Stimulated activated CD8-positive, alpha-beta memory T cell treated with anti-CD3 and anti-CD28 coated beads, Interleukin-15, amount 100 ng/mL, for 24 hours (primary cell): ENCODE measurements at places on chromosomes 5 and 9.

DNA sequence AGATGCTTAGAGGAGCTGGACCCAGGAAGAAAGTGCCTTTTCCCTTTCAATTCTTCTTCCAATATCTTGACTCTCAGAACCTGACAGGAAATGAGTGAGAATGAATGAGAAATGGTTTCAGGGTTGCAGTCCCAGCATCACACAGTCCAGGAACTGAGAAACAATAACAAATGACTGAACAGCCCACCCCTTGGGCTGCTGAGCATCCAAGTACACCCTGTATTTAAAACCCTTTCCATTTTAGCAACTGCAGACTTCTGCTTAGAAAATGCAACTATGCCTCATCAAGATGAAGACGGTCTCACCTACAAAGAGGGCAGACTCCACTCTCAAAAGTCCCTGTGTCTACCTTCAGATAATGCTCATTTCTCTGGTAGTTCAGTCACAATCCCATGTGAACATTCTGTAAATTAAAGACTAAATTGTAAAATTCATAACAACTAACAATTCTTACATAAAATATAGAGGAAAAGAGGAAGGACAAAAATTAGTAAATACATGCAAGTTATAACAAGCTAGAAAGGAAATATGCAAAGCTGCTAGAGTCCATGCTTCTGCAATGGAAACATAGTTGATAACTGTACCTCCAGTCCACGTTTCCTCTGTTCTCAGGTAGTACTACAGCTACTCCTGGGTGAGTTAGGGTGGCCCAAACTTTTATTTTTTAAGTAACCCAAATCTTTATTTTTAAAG is 316.5 kb downstream of the ICE1 start:
- DNase-seq: no peak

DNA sequence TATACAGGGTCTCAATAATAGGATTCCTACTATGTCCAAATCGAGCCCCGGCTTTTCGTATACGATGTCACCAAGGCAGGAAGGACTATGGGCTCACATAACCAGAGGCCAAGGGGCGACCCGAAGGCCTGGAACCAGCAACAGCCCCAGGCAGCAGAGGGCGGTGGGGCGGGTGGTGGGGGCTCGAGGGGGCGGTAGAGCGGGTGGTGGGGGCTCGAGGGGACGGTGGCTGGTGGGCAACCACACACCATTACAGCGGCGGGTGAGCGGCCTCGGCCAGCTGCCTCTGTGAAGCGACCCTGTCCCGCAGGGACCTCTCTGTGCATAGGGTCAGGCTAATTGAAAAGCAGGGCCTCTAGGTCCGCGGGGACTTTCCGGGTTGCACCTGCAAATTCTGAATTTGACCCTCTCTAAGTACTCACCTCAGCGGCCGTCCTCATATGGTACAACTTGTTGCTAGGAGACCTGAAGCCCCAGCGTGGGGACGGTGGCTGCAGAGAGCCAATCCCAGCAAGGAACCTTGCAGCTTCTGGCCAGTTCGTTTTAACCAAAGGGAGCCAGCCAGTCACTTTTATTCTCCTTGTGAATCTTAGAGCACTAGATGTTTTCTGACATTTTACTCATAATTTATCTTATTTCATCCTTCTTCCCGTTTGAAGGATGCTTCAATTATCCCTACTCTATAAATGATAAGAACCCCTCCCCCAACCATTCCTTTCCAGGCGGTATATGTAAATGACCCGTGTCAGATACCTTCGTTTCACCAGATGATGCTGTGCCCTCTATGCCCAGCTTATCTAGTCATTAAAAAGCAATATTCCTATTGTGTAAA is at the start of gene NME5:
NME5 (minus strand) TSS at position 480 of the 832 bp plus-strand sequence. CDS start 648 bp downstream, outside the sequence.
- no peak for DNase-seq

- DNase-seq: no peak
These were observed 110.5 kb downstream of the CACNA1B start for GRCh38 chr9:137988051-137988450.

GRCh38 chr9:38181232-38181631 is 112.2 kb upstream of the SHB start:
- DNase-seq: no peak

DNA sequence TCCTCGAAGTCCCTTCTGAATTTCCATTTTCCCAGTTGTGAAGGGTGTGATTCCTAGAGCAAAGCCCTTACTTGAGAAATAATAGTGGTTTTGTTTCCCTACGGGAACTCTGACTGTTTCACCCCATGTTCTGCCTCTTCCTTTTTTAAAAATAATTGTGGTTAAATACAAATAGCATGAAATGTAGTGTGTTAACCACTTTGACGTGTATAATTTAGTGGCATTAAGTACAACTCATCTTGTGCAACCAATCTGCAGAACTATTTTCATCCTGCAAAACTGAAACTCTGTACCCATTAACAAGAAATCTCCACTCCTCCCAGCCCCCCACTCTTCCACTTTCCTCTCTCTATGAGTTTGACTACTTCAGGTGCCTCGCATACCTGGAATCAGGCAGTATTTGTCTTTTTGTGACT is 35.6 kb upstream of the HAND1 start:
- DNase-seq: no peak

DNA sequence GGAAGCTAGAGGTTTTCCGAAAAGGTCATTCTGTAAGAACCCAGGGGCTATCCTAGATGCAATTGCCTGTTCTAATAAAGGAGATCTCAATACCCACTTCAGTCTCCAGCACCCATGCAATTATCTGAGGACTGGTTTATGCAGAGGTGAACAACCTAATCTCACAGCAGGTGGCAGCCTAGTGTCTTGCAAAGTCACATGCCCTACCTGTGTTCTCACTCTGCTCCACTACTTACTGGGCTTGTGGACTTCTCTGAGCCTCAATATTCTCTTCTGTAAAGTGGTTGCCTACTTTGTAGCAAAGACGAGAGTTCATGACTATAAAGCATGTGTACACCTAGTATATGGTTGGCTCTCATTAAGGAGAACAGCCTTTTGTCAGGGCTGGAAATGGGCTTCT is 21.0 kb upstream of the ALDH1B1 start:
- DNase-seq: no peak

DNA sequence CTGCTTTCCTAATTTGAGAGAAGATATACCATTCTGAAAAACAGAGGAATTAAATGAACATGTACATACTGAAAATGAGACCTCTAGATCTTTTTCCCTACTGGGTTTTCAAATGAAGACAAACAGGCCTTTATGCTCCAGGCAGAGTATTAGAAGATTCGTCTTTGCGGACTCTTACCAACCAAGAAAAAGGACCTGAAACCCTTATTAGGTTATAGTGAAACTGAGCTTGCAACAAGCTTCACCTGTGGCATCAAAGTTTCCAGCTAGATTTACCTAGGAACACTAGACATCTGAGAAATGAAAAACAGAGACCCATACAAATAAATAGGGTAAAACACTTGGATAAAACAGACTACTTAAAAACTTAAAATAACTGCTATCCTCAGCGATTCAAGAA is 46.3 kb downstream of the SMIM15 start:
- no peak for DNase-seq

GRCh38 chr5:80668016-80668969 is 13.5 kb upstream of the DHFR start:
- no peak for DNase-seq
